ENCODE measurements at places on chromosomes 12 and 14.
A peak's percentile ranks its signal among the peaks of the same experiment; 100 is the strongest.

DNA sequence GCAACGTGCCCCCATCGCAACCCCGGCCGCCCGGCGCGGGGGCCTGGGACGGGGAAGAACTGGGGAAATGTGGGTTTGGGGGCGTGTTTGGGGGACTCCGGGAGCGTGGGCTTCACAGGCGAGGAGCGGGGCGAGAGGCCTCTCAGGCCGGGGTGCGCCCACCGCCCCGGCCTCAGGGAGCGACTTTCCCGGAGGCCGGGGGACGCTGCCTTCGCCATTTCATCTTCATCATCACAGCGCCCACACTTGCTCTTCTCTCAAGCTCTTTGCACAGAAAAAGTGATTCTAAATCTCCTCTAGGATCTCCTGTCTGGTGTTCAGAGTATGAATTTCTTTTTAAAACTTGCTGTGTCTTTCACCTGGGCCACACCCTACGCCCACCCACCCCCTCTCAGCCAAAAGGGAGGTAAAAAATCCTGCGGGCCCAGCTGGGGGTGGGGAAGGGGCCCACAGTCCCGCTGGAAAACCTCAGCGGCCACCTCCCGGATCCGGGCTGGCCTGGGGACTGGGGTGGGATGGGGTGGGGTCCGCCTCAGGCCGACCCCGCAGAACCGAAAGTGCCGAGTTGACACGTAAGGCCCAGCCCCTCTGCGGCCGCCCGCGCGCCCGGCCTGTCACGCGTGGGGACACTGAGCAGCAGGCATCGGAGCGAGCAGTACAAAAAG lies 7.4 kb downstream of the CDKN1B start:
- peak; percentile 30 for DNase-seq

GRCh38 chr12:96244826-96245225 lies 50.7 kb downstream of the ELK3 start:
- DNase-seq = no peak

DNA sequence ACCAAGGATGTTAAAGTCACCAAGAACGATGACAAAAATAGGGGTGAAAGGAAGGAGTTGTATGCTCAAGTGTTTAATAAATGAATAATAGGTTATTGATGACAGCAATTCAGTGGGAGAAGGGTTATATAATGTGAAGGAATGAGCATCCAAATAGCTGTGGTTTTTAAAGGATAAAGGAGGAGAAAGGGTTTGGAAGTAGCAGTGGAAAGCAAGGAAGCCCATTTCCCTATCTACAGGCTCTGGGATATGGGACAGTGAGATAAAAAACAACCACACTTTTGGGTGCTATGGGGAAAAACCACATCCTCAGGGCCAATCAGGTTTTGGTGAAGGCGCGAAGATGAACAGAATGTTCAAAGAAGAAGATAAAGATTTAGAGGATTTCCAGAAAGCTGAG lies 258.6 kb downstream of the ZFP36L1 start:
- no peak for DNase-seq

- DNase-seq = no peak
Measured at GRCh38 chr12:84627593-84627992, 285.0 kb downstream of the SLC6A15 start.

GRCh38 chr12:118880720-118881493 lies 100.4 kb upstream of the SRRM4 start:
- no peak for DNase-seq

GRCh38 chr12:48779869-48780268 lies 9.0 kb downstream of the ADCY6 start:
- no peak for DNase-seq

GRCh38 chr12:66612090-66612775 lies 66.6 kb downstream of the GRIP1 start:
- no peak for DNase-seq

DNA sequence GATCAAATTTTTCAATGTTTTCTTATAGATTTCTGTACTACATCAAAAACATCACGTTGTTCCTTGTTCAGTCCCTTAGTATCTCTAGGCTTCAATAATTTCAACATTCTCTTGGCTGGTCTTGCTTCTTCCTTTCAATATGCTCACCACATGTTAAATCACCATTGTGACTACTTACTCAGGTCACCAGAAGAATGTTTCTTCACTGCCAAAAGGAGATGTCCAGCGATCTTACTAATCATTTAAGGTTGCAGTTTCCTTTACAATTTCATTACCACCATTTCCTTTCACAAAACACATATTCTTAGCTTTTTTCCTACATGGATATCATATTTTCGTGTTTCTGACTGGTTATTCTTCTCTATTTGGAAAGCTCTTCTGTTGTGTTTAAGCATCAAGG lies 363.8 kb downstream of the NAV3 start:
- DNase-seq = no peak

GRCh38 chr12:89461190-89461589 lies 63.4 kb downstream of the GALNT4 start:
- no peak for DNase-seq

DNA sequence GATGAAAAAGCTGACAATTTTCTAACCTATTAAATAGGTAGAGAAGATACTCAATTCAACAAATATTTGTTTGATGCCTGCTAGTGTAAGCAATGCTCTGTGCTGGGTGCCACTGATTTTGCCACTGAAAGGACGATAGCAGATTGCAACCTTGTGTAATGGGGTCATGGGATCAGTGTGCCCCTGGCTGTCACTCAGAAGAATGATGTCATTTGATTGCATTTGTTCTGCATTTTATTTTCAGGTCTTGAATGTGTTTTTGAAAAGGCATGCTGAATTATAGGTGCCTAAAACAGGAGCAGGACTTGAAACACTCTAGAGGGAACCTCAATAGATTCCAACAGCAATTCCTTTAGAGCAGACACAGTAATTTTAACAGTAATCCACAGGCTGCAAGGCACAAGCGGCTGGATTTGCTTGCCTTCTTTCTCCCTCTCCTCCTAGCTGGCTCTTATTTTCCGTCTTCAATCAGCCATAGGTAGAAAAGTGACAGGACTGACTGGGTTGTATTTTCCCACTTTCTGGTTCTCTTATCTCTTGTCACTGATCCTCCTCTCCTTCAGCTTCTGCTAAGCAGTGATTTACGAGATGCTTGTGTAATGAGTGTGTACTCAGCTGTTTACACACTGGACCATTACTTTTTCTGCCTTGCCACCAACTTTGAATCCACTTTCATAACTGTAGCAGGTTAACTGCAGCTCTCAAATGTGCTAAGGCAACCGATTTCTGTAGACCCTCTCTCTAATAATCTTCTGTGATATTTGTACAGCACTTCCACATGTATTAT lies 4.1 kb downstream of the PLXNC1 start:
- no peak for DNase-seq

DNA sequence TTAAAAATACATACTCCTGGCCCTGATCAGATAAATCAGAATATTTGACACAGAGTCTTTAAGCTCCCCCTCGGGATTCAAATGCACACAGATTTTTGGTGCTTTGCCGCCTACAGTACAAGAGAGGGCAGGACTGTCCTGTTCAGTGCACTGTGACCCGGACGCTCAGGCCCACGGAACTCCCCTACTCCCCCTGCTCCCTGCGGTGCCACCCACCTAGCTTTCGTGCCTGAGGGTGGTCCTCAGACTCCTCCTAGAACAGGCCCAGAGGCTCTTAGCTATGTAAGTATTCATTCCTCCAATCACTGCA lies 13.7 kb upstream of the SERPINA3 start:
- DNase-seq = no peak

- no peak for DNase-seq
Measured at GRCh38 chr14:30885840-30886740, 11.7 kb downstream of the COCH start.

GRCh38 chr12:79522257-79522988 lies 168.3 kb downstream of the PAWR start:
- DNase-seq = no peak

GRCh38 chr12:39619316-39619659 lies 315 bp downstream of the ABCD2 start:
- DNase-seq = peak; percentile 18

DNA sequence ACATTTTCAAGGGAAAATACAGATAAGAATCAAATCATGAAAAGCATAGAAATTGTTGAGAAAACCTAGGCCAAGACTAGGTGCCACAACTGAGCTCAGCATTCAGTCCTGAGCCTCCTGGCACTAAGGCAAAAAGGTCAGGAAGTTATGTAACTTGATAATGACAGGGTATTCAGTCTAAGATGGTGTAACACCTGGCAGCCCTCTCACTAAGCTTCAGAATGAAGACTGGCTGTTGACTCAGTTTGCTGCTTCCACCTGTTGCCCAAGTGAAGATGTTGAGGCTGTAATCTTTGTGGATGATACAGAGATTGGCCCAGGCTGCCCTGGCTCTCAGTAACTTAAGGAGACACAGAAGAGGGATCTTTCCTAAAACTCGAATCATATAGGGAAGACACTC lies 19.6 kb downstream of the PROX2 start:
- DNase-seq = no peak

DNA sequence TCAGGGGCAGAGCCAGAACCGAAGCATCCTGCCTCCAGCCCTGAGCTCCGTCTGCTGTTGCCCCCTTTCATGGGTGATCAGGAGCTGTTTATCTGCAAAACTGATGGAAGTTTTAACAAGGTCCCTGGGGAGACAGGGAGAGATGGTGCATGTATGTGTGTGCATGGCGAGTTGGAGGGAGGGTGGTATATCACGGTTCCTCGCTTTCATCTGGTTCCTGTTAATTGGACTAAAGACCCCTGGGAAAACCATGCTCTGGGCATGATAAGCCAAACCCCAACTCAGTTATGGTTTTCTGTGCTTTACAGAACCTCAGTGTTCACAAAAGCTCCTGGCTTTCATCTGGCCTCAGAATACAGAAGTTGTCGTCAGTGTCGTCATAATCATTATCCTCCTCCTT lies 133.6 kb downstream of the KSR2 start:
- no peak for DNase-seq

DNA sequence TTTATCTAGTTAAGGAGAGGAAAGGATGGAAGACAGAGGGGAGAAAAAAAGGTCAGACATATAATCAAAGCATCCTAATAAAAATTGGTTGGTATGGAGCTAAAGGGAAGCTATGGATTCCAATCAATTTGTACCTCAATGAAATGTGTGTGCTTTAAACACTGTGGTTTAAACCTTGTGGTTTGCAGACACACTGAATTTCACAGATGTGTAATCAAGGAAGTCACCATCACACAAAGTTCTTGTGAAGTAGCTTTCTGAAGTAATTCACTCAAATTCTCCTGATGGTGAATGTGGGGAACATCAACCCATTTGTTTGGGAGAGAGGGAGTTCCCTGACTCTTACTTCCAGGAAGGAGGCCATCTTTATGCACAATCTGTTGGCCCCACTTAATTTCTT lies 243.3 kb upstream of the KRR1 start:
- DNase-seq = no peak

GRCh38 chr14:72699852-72700257 lies 194.0 kb downstream of the DPF3 start:
- no peak for DNase-seq

GRCh38 chr12:124126950-124127655 lies 154.1 kb downstream of the ZNF664 start:
- DNase-seq = no peak

DNA sequence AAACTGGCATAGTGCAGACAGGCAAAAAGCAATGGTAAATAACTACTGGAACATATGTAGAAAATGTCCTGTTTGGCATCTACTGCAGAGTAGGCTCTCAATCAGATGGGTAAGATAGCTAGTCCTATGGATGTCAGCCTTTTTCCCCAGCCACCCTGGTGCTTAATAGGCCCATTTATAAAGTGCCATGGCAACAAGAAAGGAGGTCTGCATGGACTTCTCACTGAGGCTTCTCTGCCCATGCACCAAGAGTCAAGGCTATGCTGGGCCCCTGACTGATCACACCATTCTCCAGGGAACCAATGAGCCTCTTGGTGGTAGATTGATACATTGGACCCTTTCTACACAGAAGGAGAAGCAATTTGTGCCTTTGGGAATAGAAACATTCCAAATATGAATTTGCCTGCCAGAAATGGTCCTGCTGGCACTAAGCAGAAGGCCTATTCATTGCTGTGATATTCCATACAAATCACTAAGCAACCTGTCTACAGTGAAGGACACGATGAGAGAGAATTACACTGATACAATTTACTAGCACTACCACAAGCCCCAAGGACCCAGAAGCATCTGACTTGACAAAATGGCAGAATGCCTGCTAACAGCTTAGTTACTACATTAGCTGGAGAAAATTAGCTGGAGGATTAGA lies 43.8 kb downstream of the RESF1 start:
- DNase-seq = no peak

GRCh38 chr12:70319605-70320004 lies 46.5 kb upstream of the KCNMB4 start:
- DNase-seq = no peak

- no peak for DNase-seq
Measured at GRCh38 chr12:30630076-30630978, 65.3 kb downstream of the IPO8 start.

DNA sequence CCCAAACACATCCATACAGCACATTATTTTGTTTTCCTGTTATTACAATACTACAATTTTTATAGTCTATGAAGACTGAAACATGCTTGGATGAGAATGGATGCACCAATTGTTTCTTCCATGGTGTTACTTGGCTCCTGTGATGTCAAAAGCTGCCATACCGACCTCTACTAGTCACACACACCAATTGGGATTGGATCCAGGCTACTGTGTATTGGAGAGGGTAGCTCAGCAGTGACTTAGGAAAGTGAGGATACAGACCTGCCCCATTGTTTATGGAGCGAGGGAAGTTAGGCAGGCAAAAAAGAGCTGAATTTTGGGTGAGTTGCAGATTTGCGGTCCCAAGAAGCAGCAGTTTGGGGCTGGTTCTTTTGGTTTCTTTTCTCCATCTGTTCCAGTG lies 30.8 kb upstream of the AKAP6 start:
- DNase-seq = no peak

GRCh38 chr14:64671591-64671990 lies 32.6 kb upstream of the PLEKHG3 start:
- DNase-seq = no peak

GRCh38 chr12:10388624-10389413 lies 1.0 kb downstream of the KLRK1 start:
- no peak for DNase-seq

- DNase-seq = no peak
Measured at GRCh38 chr12:108702595-108703320, 28.6 kb downstream of the CORO1C start.

DNA sequence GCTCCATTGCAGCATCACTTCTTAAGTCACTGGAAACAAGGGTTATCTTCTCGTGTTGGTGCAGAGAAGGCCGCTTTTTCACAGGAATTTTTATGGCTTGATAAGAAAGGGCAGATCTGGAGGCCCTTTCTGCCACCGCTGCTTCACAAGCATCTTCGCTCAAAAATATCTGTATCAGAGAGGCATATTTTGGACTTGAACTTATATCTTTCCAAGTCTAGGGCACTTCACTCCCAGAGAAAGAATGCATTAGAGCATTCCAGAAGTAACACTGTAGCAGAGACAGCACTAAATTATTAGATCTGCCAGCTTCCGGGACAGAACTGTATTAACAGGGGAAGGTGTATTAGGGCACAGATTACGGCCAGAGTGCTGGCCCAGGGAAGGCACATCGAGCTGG lies 151.7 kb upstream of the AMIGO2 start:
- no peak for DNase-seq

DNA sequence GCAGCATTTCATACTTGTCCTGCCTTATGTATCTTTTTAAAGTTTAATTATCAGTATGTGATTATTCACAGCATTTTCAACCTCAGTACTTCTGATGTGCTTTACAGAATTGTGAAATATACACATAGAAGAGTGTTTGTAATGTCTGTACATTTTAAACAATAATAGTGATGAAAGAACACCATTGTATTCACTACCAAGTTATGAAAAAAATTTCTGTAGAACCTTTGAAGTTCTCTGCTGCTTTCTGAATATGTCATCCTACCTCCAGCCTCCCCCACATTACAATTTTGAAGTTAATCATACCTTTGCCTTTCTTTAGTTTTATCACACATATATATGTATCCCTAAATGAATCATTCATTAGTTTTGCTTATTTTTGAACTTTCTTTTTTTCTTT lies 24.8 kb downstream of the FRMD6 start:
- no peak for DNase-seq
